CD4-positive, alpha-beta T cell treated with Interleukin-4 for 4 hours (primary cell): ENCODE measurements at places on chromosomes 2 and 18.

- DNase-seq: no peak
Observed at GRCh38 chr2:151914989-151915628, 86.9 kb upstream of the ARL5A start.

DNA sequence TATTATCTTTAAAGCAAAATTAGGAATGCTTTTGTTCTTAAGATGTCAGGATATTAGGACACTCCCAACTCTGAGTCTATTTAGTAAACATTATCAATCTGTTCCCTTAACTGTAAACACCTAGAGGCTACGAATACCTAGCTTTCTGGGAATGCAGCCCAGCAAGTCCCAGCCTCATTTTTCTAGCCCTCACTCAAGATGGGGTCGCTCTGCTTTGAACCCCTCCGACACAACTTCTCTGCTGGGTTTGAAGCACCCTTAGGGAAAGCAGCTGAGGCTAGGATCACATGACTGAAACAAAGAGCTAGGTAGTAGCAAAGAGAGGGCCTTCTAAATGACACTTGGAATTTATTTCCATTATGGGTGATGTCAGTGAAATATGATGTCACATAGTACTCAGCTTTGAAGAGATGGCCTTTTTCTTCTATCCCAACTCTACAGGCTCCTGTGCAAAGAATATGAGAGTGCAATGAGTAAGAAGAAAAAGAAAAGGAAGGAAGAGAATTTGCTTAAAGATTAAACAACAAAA is 114.7 kb downstream of the CSRNP3 start:
- no peak for DNase-seq

DNA sequence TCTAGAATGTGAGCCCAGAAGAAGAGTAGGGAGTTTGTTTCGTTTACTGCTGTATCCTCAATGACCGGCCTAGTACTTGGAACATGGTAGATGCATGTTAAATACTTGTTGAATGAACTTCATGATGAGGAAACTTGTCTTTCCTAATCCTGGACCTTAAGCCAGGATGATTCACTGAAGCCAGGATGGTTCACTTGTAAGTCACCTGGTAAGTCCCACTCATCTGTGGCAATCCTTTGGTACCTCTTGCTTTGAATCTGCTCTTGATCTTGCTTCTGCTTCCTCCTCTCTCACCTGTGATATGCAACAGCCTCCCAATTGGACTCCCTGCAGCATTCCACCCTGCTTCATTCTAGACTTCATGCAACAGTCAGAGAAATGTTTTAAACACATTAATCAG is 43.6 kb downstream of the QPCT start:
- DNase-seq: no peak

DNA sequence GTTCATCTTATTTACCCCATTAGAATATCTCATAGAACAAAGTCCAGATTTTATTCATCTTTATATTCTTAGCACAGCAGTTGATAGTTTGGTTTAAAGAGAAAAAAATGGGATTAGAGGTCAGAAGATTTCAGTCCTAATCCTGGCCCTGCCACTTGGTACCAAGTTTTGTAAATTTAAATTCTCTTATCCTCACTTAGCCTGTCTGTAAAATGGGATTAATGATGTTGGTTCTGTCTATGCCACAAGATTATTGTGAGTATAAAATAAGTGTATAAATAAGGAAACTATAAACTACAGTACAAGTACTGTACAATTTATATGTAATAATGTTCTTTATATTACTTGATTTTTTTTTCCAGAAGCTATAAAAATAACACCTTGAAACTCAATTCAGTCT is 17.1 kb upstream of the DRC1 start:
- DNase-seq: no peak

- DNase-seq: no peak
Observed at GRCh38 chr2:65452150-65452895, 19.9 kb upstream of the SPRED2 start.

DNA sequence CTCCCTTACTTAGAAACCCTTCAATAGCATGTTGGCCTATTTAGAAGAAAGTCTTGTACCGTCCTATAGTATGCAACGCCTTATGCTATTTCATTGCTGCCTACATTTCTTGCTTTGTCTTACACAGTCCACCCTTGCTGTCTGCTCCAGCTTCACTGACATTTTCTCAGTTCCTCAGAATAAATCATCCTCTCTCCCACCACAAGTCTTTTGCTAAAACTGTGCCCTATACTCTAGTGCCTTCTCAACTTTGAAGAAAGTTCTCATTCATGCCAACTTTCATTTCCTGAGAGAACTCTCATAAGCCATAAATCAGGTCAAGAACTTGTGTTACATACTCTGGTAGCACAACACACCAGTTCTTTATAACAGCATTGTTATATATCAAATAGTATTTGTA is 54.3 kb upstream of the COL3A1 start:
- no peak for DNase-seq

GRCh38 chr2:159028776-159029175 is 60.3 kb downstream of the TANC1 start:
- DNase-seq: no peak

DNA sequence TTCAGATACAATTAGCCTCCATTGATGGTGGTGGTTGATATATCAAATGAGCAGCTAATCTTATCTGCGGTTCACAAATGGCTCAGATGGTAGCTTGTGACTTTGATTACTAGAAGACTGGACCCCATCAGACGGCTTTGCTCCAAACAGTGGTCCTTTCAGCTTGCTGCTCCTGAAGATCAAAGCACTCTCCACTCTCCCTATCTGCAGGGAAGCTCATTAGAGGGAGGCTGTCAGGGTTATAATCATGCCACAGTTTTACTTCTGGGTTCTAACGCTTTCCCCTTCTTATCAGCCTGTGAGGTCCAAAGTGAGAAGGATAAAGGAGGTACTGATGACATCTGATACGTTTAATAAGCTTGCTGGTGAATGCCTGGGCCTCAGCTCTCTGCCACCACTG is 247.1 kb upstream of the NT5C1B start:
- no peak for DNase-seq

DNA sequence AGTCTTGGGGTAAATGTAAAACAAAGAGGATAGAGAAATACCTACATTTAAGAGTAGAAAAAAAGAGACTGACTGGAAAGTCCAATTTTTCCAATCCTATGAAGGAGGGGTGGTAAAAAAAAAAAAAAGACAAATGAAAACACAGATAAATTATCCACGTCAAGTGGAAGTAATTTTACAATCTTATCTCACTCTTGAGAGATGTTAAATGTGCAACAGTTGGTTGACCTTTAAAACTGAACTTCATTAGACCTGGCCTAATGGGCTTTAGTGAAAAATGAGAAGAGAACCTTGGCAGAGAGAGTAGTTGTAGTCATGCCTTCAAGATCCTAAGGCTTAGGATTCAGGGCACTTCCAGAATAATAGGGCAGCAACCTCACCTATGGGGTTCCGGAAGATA is 20.4 kb downstream of the GALNT3 start:
- no peak for DNase-seq

DNA sequence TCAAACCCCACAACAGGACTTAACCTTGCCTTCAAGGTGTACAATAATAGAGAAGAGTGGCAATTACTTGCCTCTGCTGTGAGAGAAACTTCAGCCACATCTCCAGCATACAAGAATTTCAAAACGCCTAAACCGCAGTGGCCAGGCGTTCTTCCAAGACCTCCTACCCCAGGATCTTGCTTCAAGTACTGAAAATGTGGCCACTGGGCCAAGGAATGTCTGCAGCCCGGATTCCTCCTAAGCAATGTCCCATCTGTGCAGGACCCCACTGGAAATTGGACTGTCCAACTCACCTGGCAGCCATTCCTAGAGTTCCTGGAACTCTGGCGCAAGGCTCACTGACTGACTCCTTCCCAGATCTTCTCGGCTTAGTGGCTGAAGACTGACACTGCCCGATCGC is 2.8 kb upstream of the CYB5A start:
- DNase-seq: no peak

GRCh38 chr18:44096016-44096415 is 584.7 kb upstream of the SETBP1 start:
- no peak for DNase-seq

GRCh38 chr2:89837962-89838625 is 1146.6 kb downstream of the RPIA start:
- no peak for DNase-seq

DNA sequence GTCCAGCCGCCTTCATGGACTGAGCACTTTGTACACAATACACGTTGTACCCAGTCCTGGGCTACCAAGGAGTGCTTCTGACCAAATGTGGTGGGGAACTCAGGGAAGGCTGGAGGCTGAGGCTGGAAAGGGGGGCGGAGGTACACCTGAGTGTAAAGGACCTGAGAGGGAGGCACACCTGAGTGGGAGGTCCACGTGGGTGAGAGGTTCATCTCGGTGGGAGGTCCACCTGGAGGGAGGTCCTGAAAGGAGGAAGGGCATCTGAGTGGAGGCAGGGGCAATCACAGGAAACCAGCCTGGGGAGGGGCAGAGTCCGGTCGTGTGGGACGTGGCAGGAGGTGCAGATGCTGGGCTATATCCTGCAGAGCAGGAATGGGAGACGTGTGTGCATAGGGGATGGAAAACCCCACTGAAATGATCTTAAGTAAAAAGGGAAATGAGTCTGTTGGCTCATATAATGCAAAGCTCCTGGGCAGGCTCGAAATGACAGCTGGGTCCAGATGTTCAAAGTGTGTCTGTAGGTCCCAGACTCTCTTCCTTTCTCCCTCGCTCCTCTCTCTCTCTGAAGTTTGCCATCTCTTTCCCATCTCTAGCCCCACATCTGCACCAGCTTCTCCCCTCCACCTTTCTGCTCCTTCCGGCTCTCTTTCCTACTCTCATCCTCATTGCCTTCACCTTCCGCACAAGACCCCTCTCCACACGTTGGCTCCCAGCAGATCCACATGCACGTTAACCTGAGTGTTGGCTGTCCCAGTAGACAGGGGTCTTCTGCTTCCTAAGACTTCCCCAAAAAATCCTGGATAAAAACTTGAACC is 137.7 kb downstream of the PXDN start:
- no peak for DNase-seq

- DNase-seq: no peak
Observed at GRCh38 chr2:137056704-137057103, 291.4 kb downstream of the THSD7B start.

DNA sequence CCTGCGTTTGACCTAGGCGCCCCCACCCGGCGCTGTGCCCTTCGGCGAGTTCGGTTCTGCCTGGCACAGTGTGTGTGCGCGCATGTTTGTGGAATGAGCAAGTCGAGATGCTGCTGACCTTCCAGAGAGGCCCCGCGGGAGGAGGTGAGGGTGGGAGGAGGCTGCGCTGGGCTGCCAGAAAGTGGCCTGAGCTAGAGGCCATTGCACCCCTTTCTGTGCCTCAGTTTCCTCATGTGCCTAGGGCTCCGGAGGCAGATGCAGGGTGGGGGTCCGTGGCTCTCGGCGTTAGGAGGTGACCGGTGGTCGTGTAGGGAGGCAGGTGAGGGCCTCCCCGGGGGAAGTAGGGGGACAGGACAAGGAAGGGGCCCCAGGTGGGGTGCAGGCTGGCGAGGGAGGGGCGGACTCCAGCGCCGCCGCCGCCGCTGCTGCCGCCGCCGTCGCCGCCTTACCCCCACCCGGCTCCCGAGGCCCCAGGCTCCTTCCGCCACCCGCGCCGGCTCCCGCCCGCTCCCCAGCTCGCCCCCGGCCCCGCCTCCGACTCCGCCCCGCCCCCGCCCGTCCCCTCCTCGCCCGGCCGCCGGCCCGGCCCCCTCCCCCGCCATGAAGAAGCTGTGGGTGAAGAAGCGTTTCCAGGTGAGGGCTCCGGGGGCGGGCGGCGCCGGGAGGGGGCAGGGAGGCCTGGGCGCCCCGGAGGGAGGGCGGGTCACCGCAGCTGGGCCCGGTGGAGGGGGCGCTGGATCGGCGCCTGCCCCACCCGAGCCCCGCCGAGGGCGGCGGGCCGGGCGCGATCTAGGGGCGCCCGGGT is 7.0 kb downstream of the SPEG start:
- peak; percentile 30 for DNase-seq

DNA sequence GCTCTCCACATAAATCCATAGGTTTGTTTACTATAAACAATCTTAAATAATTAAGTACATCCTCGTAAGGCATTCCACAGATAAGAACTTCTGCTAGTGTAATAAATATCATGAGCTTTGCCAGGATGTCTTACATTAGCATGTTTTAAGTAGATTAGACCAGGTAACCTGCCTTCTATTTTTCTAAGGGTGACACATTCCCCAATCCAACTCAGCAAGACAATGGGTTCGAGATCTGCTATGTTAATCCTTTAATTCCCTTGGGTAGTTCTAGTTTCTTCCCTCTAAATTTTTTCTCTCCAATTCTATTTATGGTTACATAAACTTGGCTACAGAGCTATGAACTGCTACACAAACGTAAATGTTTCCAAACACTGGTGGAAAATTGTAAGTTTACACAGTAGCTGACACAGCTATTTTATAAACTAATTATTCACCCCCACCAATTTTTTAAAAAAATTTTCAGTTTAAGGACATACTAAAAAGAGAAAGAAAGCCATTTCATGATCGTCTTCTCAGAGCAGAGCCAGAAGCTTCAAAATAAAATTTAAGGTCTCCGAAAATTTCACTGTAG is 386.5 kb upstream of the SLC39A10 start:
- no peak for DNase-seq

- DNase-seq: no peak
Observed at GRCh38 chr2:218405746-218406208, 6.1 kb downstream of the CTDSP1 start.

DNA sequence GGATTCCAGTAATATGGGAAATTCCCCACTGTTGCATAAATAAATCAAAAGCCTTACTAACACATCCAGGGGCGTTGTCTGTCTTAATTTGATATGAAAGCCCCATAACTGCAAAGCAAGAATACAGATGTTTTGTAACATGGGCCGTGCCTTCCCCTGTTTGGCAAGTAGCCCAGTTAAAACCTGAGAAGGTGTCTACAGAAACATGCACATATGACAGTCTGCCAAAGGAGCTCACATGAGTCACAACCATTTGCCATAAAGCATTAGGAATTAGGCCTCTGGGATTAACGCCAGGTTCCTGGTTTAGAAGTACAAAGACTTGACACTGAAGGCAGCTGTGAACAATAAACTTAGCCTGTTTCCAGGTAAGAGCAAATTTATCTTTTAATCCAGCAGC is 43.1 kb upstream of the LONRF2 start:
- DNase-seq: no peak

GRCh38 chr18:79070486-79070885 is 1.3 kb downstream of the ATP9B start:
- no peak for DNase-seq

- no peak for DNase-seq
Observed at GRCh38 chr2:168797286-168797655, 5.2 kb upstream of the NOSTRIN start.

DNA sequence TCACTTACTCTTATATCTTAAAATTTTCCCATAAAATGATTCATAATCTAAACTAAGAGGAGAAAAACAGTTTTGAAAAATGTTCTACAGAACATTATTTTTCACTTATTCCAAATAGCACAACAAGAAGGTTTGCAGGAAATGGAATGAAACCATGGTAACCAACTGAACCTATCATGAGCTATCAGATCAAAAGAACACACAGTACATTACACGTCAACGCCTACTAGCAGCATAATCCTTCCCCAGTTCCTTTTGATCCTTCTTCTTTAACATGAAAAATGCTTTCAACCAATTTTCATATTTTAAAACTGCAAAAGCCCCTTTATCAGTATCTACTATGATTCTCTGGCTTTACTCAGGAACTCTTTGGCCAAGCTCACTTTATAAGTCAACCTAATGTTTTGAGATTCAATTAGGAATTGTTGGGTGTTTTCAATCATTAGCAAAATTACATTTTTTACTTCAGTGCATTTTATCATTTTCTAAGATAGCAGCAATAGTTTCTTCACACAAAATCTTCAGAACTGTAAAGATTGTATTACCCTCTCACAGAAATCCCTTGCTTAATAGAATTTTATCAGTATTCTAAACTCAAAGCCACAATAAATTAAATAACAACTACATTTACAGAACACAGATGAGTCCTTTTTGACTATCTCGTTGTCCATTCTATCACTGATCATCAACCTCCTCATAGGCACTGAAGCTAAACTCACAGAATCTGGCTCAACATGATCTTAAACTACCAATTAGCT is 102.5 kb downstream of the CHN1 start:
- peak; percentile 64 for DNase-seq
